Sigmoid colon (tissue), 7 donors: ENCODE measurements at places on chromosomes 3 and 15.

DNA sequence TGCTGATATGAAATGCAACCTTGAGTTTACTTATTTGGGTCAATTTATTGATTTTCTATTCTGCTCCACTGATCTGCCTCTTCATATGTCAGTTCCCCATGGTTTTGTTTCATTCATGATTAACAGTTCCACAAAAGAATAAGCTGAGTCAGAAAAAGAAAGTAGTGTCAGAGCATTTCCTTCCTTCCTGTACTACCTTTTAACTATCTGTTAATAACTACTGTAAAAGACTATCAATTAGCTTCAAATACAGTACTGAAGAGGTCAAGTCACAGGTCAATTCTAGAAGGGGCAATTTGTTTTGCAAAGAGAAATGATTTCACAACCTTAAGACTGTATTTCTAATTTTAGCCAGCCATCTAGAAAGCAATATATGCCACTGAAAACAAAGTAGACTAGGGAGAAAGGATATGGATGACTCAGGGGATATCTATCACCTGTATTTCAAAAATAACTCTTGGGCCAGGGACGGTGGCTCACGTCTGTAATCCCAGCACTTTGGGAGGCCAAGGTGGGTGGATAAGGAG is 129.5 kb downstream of the TFDP2 start:
- no peak for DNase-seq
- no peak overlapping the region for H3K4me3 ChIP-seq
- no peaks in the 10 kb centered on the region for H3K27me3 ChIP-seq
- no peaks in the 10 kb centered on the region for H3K36me3 ChIP-seq

- no peak overlapping the region for H3K27ac ChIP-seq
- no peaks in the 10 kb centered on the region for H3K27me3 ChIP-seq
- no peak overlapping the region for H3K4me3 ChIP-seq
- H3K4me1 ChIP-seq: no peaks in the 10 kb centered on the region
- H3K36me3 ChIP-seq: no peaks in the 10 kb centered on the region
- no peak for DNase-seq
These were observed 140.7 kb upstream of the NSMCE3 start for GRCh38 chr15:29410338-29410737.

DNA sequence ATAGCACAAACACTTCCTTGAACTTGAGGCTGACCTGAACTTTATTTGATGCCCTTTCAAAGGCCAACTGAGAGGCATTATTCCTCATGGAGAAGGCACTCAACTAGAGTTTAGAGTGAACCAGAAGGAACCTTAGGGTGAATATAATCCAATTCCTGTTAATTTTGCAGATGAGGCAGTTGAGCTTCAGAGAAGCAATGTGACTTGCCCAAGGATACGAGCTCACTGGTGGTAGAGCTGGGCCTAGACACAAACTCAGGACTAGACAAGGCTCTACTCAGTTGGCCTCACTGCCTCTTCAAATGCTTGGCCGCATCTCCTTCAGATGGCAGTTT is 172.7 kb upstream of the ADAMTS9 start:
- H3K27me3 ChIP-seq: no peaks in the 10 kb centered on the region
- H3K36me3 ChIP-seq: no peaks in the 10 kb centered on the region
- H3K4me3 ChIP-seq: no peak overlapping the region
- no peaks in the 10 kb centered on the region for H3K4me1 ChIP-seq

- H3K36me3 ChIP-seq: no peaks in the 10 kb centered on the region
- H3K4me1 ChIP-seq: peaks cover 14% of the 10 kb centered on the region
- DNase-seq: no peak
- H3K27me3 ChIP-seq: no peaks in the 10 kb centered on the region
These were observed 103.5 kb downstream of the ASB7 start for GRCh38 chr15:100705841-100706240.

- H3K36me3 ChIP-seq: no peaks in the 10 kb centered on the region
- H3K27me3 ChIP-seq: no peaks in the 10 kb centered on the region
- DNase-seq: peak; percentile 25
- H3K27ac ChIP-seq: no peak overlapping the region
- H3K4me3 ChIP-seq: no peak overlapping the region
These were observed 169.1 kb downstream of the NSMCE3 start for GRCh38 chr15:29100486-29101000.

DNA sequence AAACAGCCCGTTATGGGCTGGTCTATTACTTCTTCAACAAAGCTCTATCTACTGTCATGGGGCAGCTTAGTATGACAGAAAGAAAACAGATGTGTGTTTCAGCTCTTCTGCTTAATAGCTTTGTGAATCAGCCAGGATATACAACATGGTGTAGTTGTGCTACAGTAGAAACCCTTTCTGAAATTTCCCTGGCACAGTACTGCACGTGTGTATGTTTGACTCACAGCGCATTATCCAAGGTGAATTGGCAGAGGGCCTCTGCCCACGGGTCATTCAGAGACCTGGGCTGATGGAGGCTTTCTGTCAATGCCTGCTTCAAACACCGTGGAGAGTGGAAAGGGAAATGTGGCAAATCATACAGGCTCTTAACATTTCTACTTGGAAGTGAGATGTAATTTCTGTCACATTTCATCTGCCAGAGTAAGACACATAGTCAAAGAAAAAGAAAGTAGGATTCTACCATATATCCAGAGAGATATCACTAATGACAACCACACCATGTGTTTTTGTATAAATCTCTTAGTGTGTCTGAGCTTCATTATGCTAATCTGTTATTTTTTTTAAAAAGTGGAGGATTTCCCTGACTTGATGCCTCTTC is 505.1 kb downstream of the CNTN4 start:
- no peaks in the 10 kb centered on the region for H3K4me1 ChIP-seq
- no peaks in the 10 kb centered on the region for H3K36me3 ChIP-seq
- no peak overlapping the region for H3K27ac ChIP-seq
- H3K4me3 ChIP-seq: no peak overlapping the region
- H3K27me3 ChIP-seq: no peaks in the 10 kb centered on the region

DNA sequence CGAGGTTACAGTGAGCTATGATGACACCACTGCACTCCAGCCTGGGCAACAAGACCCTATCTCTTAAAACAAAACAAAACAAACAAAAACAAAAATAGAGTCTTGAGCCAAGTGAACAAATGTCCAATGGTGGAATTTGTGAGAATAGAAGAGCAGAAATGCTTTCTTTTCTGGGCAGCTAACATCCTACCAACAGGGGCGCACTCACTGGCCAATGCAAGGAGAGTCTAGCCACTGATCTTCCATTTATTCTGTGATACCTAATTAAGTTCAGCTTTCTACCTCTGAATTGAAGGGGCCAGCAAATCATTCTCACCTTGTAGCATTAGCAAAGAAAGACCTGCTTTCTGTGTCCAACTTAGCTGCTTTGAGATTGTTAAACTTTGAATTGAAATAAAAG is 301.9 kb upstream of the NR2F2 start:
- no peak for DNase-seq
- no peak overlapping the region for H3K4me3 ChIP-seq
- H3K27ac ChIP-seq: no peak overlapping the region
- H3K4me1 ChIP-seq: no peaks in the 10 kb centered on the region
- H3K27me3 ChIP-seq: no peaks in the 10 kb centered on the region

GRCh38 chr3:65210026-65210814 is 522.4 kb upstream of the ADAMTS9 start:
- no peak overlapping the region for H3K4me3 ChIP-seq
- H3K27ac ChIP-seq: peak overlapping the region; percentile 61
- no peak for DNase-seq

DNA sequence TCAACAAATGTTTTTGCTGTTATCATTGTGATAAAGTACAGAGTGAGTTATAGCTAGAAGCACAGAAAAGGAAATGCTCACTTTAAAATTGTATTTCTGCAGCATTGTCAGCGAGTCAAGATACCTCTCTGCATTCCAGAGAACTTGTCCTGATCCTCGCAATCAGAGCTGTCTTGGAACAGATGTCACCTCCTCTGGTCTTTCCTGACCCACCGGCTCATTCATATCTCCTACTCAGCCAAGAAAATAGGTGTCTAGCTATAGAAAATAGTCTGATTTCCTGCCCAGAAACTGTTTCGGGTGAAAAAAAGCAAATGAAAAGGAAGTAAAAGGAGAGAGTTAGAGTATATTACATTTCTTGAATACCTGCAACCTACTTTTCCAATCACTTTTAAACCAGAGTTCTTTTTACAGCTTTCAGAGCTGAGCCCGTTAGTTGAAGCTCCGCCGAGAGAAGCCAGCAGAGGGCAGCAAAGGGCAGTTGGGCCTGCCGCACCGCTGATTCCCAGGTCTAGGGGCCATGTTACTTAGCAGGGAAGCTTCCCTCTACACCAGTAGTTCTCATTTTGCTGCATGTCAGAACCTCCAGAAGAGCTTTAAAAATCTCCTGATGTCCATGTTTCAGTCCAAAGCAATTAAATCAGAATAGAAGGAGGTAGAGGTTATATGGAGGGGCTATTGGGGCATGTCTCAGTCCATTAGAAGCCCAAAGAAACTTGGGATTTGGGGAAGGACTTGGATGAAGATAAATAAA is 185.7 kb upstream of the THRB start:
- H3K27me3 ChIP-seq: no peaks in the 10 kb centered on the region
- no peaks in the 10 kb centered on the region for H3K36me3 ChIP-seq
- peak; percentile 78 for DNase-seq

DNA sequence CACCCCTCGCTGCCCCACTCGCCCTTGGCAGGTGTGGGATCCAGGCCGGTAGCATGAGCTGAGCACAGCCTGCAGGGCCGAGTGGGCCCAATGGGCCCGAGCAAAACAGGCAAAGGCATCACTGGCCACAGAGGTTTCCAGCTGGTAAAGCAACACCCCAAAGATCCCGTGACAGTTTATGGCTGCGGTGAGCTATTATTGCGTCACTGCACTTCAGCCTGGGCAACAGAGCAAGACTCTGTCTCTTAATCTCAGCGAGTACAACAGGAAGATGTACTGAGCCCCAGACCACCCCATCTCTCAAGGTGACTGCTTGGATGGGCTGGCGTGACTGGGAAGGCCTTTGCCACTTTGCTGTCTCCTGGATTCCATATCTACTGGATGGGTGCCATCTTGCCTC is 4.3 kb downstream of the JMJD7 start:
- no peak for DNase-seq
- H3K36me3 ChIP-seq: peaks cover 26% of the 10 kb centered on the region

DNA sequence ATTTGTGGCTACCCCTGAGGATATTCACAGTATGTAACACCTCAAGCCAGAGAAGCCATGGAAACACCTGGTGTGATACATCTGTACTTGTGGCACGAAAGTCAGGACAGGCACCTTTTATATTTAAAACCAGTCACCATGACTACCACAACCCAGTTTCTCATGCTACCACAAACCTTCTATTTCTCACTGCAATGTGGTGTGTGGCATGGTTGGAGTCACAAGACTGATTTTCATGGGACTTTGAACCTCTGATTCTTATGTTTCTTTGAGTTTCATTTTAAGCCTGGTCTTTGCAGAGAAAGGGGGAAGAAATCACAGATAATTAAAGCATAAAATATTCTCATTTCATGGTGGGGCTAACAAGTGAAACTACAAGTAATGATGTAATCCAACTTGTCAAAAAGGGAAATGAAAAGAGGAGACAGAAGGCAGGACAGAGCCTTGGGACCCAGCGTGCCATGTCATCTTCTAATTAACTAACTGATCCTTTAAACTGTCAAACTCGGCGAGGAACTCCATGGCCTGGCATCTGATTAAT is 175.9 kb downstream of the PDZRN3 start:
- peaks cover 62% of the 10 kb centered on the region for H3K4me1 ChIP-seq
- H3K27ac ChIP-seq: no peak overlapping the region
- no peak for DNase-seq
- H3K36me3 ChIP-seq: no peaks in the 10 kb centered on the region
- H3K27me3 ChIP-seq: no peaks in the 10 kb centered on the region

GRCh38 chr3:188695241-188695640 is 476.5 kb upstream of the TPRG1 start:
- no peak overlapping the region for H3K4me3 ChIP-seq
- H3K27ac ChIP-seq: no peak overlapping the region
- no peaks in the 10 kb centered on the region for H3K27me3 ChIP-seq
- no peak for DNase-seq
- H3K4me1 ChIP-seq: no peaks in the 10 kb centered on the region

DNA sequence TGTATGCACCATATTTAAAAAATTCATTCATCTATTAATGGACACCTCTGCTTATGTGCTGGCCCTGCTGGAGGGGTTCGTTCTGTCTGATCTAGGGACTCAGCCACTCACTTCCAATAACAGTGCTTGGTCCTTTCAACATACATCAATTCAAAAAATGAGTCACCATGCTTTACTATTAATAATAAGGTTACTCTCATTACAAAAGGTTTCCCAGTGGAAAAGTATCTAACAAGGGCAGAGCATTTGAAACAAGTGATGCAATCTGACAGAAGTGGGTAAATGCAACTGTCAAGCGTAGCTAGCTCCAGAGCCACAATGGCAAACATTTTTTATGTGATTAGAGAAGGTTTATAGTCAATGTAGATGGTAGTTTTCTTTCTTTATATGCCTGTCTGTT is 67.9 kb upstream of the TNIK start:
- H3K27ac ChIP-seq: no peak overlapping the region
- H3K4me1 ChIP-seq: no peaks in the 10 kb centered on the region

GRCh38 chr15:86744198-86744780 is 664.6 kb downstream of the AGBL1 start:
- H3K4me3 ChIP-seq: no peak overlapping the region
- H3K27me3 ChIP-seq: no peaks in the 10 kb centered on the region
- no peaks in the 10 kb centered on the region for H3K4me1 ChIP-seq
- H3K27ac ChIP-seq: no peak overlapping the region
- no peak for DNase-seq
- H3K36me3 ChIP-seq: no peaks in the 10 kb centered on the region

GRCh38 chr3:136639069-136639468 is 113.1 kb downstream of the STAG1 start:
- H3K27ac ChIP-seq: no peak overlapping the region
- no peak overlapping the region for H3K4me3 ChIP-seq
- H3K4me1 ChIP-seq: peaks cover 20% of the 10 kb centered on the region
- no peaks in the 10 kb centered on the region for H3K36me3 ChIP-seq

DNA sequence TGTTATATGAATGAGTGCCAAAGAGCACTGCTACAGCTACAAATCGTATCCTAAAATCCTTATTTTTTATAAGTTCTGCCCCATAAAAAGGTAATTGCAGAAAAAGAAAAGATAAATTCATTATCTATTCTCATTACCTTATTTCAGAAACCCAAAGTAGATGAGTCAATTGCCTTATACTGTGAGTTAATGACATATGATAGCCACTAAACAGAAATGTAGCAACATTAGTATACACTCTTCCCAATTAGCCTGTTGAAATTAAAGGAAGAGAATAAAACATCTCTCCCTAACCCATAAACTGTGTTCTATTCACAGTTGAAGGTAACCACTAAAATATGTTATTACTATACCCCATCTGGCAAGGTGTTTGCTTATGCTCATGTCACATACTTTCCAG is 11.0 kb downstream of the TBL1XR1 start:
- H3K27me3 ChIP-seq: no peaks in the 10 kb centered on the region
- no peak overlapping the region for H3K27ac ChIP-seq
- H3K4me3 ChIP-seq: no peak overlapping the region
- no peak for DNase-seq

- no peaks in the 10 kb centered on the region for H3K4me1 ChIP-seq
- H3K27ac ChIP-seq: no peak overlapping the region
- no peak for DNase-seq
- H3K4me3 ChIP-seq: no peak overlapping the region
These were observed 13.6 kb upstream of the COMMD2 start for GRCh38 chr3:149765762-149766334.

- no peaks in the 10 kb centered on the region for H3K27me3 ChIP-seq
- H3K36me3 ChIP-seq: no peaks in the 10 kb centered on the region
- H3K4me3 ChIP-seq: no peak overlapping the region
- DNase-seq: no peak
- no peaks in the 10 kb centered on the region for H3K4me1 ChIP-seq
These were observed 106.4 kb upstream of the PTX3 start for GRCh38 chr3:157330206-157330605.
